Activated naive CD8-positive, alpha-beta T cell treated with anti-CD3 and anti-CD28 coated beads for 36 hours (primary cell): ENCODE measurements at places on chromosomes 2 and 18.

GRCh38 chr2:9360701-9361100 is 62.6 kb downstream of the ITGB1BP1 start:
- DNase-seq, result no peak

DNA sequence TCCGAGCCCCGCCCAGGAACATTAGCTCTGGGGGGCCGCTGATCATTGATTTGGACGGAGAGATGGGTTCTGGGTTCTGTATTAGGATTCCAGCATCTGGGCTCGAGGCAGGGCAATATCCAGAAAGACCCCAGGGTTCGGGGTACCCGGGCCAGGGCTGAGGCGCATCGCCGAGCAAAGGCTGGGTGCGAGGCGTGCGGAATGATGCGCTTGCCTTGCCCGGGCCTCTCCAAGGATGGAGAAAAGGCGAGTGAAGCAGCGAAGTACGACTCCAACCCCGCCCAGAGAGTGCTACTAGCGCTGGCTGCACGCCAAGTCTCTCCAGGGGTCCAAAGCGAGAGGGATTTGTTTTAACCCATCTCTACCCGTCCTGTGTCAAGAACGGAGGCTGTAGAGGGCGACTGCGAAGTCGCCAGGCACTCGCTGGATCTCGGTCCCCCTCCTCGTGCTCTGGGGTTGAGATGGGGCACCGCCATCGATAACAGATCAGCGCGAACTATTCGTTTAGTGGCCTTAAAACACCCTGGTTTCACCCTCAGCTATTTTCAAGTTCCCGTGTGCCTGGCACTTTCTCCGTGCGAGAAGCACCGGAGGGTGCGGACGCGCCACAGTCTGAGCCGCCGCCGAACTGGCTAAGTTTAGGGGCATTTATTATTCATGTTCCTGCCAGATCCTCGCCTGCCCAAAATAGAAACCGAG is 1.9 kb downstream of the ADCYAP1 start:
- DNase-seq, result no peak

GRCh38 chr18:70333316-70333715 is 44.5 kb downstream of the SOCS6 start:
- no peak for DNase-seq

DNA sequence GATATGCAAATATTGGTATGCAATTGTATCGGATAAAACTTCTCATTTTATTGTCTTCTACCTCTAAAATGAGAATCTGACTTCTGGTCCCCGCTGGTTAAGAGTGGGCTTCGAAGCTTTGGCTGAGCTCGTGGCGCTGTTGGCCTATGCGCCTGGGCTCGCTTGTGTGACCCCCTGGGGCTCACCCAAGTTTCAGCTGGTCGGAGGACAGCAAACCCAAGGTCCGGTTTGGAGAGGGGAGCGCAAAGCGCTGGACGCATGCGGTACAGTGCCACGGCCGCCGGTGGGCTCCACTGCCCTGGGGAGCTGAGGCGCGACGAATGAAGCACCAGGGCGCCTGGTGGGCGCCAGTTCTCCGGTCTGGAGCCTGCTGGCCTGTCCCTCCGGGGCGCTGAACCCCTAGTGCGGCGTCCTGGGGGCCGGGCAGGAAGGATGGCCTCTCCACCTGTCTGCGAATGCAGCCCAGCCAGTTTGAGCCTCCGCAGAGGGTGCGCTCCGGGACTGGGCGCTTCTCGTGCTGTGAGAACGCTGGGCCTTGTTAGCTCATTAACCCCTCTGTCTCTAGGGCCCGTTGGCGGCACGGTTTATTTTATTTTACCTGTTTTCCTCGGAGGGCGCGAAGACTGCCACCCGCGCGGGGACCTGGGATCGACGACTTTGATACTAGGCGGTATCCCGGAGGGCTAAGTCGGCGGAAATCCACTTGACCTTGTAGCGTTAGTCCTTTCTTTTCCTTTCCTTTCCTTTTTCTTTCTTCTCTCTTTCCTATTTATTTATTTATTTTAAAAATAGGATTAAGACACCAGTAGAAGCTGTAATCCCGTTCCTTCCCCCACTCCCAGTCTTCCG is 10.4 kb downstream of the MEIS1 start:
- no peak for DNase-seq

DNA sequence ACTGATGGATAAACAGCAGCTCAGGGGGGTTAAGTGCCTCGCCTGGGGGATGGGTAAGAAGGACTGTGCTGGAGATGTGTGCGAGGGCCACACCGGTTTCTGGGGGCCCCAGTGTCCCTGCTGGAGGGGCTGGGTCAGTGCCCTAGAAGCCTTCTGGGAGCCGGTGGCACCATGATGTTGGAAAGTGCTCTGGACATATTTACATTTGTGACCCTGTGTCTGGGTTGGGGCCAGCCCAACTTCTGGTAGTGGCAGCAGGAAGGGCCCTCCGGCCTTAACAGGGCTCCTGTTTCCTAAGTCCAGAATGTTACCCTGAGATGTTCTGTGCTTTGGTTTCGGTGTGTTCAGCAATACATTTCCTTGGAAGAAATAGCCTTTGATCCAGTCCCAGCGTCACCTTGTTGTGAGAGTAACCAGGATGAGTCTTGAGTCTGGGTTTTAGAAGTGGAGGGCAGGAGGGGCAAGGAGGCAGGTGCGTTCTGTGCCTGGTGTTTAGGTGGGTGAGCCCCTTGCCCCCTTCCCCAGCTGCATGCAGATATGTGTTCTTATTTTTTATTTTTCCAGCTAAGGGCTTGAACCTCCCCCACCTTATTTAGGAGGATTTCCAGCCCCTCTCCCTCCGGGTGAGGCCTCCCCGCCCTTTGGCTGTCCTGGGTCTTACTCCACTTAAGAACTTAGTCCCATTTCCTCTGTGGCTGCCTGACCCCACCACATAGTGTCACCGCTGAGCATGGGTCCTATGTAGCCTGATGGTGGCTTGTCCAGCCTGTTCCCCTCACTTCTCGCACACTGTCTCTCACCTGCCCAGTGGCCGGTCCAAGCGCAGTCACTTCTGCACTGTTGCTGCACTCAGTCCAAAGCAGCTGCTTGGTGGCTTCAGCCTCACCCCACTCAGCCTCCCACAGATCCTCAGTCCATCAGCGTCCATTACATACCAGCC is 132.7 kb upstream of the HS6ST1 start:
- DNase-seq, result no peak

- DNase-seq, result no peak
Observed at GRCh38 chr2:165876712-165877111, 76.9 kb downstream of the TTC21B start.
